HEK293T (cell line): ENCODE measurements at places on chromosomes 5 and 9.

GRCh38 chr9:92158097-92158601 lies 42.9 kb upstream of the SPTLC1 start:
- no peak for DNase-seq

DNA sequence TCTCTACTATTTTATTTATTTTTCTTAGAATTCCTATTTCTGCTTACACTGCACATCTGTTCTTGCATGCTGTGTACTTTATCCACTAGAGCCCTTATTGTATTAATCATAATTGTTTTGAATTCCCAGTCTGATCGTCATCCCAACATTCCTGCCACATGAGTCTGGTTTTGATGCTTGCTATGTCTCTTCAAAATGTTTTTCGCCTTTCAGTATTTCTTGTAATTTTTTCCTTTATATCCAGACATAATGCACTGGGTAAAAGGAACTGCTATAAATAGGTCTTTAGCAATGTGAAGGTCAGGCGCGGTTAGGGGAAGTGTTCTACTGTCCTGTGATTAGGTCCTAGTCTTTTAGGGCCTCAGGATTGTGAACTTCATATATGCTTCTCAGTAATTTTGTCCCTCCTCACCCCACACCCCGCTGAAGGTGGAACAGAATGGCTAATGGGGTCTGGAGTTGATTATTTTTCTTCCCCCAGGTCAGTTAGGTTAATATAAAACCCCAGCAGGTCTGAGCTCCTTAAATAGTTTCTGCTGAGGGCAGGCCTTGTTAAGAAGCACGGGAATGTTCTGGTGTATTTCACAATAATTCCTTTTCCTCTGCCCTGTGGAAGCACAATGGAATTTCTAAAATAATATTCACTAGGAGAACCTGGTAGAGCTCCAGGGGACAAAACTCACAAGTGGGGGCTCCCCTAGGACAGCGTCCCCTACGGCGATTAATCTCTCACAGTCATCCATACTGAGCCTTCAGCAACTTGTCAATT lies 146.6 kb upstream of the TUT7 start:
- DNase-seq, result no peak

- DNase-seq, result no peak
These were observed 114.1 kb downstream of the PCSK5 start for GRCh38 chr9:76004526-76004925.

- DNase-seq, result no peak
These were observed 107.2 kb downstream of the PDE4D start for GRCh38 chr5:59786334-59786805.

GRCh38 chr5:157766902-157767301 lies 23.4 kb downstream of the LSM11 start:
- no peak for DNase-seq

DNA sequence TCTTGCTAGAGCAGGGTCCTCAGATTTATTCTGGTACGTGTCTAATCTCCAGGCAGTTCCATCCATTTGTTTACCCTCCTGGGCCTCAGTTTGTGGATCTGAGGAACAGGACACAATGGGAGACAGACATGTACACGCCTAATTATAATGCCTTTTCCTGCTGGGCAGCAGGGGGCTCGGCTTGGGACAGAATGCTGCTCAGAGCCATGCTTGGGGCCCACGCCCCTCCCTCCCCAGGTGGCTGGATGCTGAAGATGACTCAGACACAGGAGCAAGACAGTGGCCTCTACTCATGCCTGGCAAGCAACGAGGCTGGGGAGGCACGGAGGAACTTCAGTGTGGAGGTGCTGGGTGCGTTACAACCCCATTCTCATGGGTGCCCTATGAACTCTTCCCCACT lies 72.7 kb upstream of the ASS1 start:
- no peak for DNase-seq

GRCh38 chr9:78121488-78121887 lies 89.9 kb upstream of the GNAQ start:
- DNase-seq, result peak; percentile 49
